Breast epithelium (tissue), 4 donors: ENCODE measurements at places on chromosomes 13 and 19.
A peak's percentile ranks its signal among the peaks of the same experiment; 100 is the strongest.

GRCh38 chr19:20039203-20039723 is at the start of gene ZNF682:
ZNF682 (minus strand) TSS chr19:20039505; CDS start chr19:20039345, 160 bp downstream.
- peak; percentile 98 for DNase-seq

DNA sequence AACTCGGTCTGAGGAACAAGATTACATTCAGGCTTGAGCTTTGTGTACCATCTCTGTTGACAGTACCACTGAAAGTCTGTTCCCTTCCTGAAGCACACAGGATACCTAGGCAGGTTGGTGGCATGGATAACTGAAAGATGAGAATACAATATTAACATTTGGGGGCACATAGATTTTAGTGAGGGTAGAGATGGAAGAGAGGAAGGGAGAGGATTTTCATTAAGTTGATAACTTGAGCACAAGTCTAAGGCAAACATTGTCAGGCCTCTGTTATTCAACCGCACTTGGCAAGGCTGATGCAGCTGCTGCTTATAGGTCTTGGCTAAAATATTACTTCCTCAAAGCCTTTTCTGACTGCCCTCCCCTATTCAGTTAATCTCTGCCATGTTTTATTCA is 10.9 kb downstream of the MIR17HG start:
- DNase-seq = no peak

GRCh38 chr13:46281779-46282178 is 70.1 kb downstream of the LRRC63 start:
- DNase-seq = no peak

DNA sequence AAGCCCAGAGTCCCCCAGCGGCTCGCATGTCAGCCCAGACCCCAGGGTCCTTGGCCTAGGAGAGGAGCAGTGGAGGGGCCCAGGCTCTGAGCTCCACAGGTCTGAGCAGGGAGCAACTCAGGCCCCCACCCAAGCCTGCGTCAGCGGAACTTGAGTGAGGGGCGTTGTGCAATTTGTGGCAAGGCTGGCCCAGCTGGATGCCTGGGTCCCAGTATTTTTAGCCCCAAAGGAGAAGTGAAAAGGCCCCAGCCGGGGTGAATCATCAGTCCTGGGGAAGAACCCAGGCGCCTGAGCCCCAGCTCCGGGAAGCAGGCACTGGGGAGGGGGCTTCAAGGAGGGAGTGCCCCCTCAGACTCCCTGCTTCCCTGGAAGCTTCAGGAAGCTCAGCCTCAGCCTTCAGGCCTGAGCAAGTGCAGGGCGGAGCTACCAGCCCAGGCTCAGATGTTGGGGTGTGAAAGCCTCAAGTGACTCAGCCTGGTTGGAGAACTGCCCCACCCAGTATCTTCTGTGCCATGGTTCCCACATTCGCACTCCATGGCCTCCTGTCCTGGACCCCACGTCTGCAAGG is 7.2 kb downstream of the MED29 start:
- DNase-seq = no peak

- peak; percentile 84 for DNase-seq
These were observed 10.2 kb upstream of the JSRP1 start for GRCh38 chr19:2266183-2266993.

GRCh38 chr13:60164234-60164889 is 634 bp upstream of the DIAPH3 start:
- DNase-seq = no peak

- no peak for DNase-seq
These were observed 160.9 kb downstream of the PCDH9 start for GRCh38 chr13:67069117-67069767.
